Astrocyte of the cerebellum (primary cell): ENCODE measurements at places on chromosomes 2 and 18.

DNA sequence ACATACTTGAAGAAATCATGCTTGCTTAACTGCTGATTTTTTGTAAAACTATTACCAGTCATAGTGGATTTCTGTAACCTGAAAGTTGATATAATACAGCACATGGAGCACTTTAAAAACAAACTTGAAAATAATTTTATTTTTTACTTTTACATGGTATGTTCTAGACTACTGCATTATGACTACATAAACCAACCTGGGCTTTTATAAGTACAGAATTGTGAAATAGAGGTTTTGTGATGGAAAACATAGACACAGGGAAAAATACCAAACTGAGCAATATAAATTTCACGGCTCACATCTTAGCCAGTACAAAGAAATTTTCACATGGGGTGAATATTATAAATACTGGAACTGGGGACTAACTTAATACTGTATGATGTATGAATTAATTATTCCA, 59.3 kb upstream of the CTIF start:
- no peak for DNase-seq

GRCh38 chr2:19224011-19224410, 134.4 kb downstream of the OSR1 start:
- DNase-seq = no peak

DNA sequence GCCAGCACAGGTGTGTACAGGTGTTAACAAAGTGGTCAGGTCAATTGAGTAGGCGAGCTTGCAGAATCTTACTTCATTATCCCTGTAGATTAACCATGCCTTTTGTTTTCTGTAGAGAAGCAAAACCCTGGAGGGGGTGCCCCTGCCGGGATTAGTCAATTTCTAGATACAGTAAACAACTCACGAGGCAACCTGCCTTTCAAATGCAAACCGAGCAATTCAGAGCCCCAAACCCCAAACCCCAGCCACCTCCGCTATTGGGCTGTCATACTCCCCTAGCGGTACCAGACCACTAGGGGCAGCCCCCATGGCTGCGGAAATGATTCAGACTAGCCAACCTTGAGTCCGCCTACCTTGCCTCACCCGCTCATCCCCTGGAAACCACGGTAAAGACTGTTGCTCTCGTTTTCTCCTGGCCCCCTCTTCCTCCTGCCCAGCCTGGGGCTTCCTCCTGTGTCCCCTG, 61.4 kb upstream of the KIF5C start:
- no peak for DNase-seq

GRCh38 chr2:169372561-169372960, 10.2 kb upstream of the LRP2 start:
- no peak for DNase-seq

GRCh38 chr18:12121175-12122042, 27.8 kb downstream of the ANKRD62 start:
- DNase-seq = no peak

GRCh38 chr2:106197878-106198277, 3.8 kb upstream of the UXS1 start:
- DNase-seq = peak; percentile 91

DNA sequence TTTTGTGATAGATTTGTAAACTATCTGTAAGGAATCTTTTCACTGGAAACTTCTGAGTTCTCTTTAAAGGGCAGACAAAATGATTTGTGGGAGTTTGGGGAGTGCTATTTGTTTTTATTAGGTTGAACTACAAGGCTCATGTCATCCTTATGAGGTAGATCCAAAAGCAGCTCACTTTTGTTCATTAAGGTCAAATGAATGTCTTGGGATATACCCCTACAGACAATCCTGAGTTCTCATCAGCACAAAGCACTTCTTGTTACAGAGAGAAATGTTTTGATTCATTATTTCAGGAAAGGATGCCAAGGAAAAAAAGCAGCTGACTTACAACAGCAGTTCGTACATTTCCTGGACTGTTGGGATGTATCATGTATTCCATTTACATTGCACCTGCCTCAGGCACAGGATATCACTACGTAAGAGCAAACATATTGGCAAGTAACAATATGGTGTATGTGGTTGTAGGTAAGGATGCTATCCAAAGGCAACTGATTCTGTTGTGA, 68.9 kb downstream of the DCC start:
- no peak for DNase-seq

DNA sequence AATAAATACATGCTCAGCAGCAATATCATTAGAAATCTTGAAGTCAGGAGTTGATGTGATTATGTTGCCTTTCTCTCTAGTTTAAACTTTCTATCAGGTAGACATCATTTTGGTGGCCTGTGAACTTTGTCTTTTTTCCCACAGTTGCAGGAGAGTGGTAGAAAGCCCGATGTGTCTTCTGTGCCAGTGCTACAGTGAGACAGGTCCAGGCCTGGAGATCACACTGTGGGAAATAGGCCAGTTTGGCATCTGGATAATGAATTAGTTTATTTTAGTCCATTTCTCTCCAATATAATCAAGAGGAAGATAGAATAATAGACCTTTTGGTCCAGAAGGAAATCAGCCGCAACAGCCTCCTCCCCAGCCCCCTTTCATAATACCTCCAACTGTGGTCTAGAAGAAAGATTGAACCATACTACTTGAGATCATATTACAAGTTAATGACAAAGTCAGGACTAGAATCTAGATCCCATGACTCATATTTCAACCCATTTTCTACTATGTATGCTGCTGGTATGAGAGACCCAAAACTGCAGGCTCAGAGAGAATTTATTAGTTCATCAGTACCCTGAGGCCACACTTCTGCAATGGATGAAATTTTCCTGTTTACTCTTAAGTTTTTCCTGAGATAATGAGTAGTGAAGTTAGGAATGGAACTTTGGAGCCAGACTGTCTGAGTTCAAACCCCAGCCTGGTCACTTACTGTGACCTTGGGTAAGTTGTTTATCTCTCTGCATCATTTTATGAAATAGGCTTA, 20.6 kb downstream of the KCMF1 start:
- no peak for DNase-seq

DNA sequence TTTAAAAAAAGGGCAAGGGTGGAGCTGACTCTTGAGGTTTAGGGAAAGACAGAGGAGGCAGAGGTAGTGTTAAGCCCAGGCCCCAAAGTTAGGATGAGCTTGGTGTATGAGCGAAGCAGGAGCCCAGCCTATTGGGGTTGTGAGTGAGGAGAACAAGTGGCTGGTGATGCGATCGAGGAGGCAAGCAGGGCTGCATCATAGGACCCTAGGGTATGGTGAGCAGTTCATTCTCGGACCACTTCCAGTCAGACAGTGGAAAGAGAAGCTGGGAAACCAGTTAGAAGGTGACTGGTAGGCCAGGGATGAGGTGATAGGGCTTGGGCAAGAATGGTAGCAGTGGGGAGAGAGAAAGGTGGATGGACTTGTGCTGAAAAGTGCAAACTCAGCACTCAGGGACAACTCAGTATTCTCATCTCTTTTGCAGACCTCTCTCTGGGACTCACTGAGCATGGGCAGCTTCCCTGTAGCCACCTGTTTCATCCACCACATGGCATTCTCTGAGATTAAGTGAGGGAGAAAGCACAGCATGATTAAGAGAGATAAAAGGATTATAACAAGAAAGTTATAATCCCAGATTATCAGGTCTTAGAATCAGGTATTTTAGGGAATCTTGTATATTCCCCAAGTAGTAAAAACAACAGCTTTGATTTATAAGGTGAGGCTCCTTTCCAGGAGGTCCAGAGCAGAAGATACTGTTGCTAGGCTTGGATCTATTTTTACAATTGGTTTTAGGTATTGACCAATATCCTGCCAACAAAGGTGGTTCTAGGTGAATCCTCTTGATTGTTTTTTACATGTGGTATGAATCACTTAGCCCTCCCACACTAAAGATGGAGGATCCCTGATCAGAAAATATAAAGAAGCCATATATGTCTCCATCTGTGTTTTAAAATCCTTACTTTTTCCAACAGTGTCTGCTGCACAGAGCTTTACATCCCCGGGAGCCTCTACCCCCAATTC, 38.3 kb downstream of the XRCC5 start:
- no peak for DNase-seq

GRCh38 chr2:78686625-78687153, 338.8 kb upstream of the REG3G start:
- no peak for DNase-seq

- no peak for DNase-seq
These were observed 841.6 kb upstream of the SLC39A10 start for GRCh38 chr2:194815475-194815874.

GRCh38 chr2:107072150-107072940, 186.4 kb upstream of the ST6GAL2 start:
- no peak for DNase-seq

DNA sequence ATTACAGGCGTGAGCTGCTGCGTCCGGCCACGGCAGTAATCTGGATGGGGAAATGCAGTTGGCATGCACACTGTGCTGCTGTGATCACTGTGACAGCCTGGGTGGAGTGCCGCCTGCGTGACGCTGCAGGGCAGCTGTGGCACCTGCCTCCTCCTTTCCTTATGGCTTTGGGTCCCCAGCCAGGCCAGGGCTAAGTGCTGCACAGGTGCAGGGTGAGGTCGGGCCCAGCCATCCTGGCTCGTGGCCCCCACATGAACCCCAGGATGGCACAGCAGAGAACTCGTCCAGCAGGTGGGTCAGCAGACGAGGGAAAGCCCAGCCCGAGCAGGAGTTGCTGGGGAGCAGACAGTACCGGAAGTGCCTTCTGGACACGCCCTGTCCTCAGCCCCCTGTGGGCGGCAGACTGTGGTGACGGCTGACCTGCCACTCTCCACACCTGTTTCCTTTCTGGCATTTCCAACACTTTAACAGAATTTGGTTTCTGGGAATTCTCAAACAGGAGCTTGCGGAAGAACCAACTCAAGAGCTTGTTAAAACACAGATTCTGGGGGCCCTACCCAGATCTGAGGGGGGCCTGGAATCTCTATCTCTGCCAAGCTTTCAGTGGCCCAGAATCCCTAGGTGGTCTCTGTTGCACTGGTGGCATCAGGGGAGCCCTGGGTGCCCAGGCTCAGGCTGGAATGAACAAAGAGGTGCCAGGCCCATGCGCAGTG, 16.9 kb downstream of the HS1BP3 start:
- DNase-seq = no peak

DNA sequence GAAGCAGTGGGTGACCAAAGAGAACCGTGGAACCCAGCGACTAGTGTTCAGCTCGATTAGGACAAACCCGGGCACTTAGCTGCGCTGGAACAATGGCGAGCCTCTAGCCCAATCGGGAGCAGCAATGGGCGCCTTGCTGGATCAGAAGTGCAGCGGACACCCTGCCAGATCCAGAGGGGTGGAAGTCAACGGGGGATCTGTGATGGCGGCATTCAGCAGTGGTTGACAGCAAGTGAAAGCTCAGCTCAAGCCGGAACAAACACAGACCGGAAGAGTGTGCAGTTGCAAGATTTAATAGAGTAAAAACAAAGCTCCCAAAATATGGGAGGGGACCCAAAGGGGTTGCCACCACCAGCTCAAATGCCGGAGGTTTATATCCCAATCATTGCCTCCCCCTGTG, 478.7 kb upstream of the REG3G start:
- DNase-seq = no peak

DNA sequence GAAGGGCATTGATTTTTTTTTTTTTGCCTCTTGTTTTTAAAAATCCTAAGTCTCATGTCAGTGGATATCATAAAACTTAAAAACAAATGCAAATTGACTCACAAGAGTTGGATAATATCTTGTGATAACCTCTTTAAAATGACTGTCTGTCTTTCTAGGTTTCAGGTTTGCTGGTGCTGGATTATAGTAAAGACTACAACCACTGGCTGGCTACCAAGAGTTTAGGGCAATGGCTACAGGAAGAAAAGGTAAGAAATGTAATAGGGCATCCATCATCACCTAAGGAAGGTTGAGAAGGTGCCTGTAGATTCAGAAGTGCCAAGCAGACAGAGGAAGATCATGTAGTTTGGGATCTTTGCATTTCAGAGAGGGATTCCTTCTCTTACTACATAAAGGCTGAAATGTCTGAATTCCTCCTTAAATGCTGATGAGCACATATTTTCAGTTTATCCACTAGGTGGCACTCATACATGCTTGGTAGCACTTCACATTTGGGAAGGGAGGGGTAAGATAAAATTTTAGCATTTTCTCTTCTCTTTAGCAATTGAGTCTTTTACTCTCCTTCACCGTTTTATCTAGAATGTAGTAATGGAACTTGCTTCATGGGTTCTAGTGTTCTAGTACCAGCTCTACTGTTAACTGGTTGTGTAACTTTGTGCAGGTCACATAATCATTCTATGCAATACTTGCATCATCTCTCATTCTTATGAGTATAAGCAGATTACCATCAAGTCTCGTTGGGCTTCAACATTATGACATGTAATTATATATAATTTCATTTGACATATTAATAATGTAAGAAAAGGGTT, 21.1 kb downstream of the CPS1 start:
- DNase-seq = peak; percentile 20

DNA sequence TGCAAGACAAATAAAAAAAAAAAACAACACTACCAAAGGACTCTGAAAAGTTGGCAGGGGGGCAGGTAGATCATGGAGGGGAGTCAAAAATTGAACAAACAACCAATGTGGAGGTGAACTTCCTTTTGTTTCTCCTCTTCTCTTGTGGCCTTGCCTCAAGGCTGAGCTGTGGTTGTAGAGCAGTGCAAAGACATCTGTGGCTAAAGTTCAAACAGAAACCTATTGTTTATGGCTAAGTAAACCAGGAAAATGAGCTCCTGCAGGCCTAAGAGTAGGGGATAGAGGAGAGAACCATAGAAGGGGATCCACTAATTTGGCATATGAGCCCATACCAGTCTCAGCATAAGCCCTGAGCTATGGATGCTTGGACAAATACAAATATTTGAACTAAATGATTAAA, 40.2 kb upstream of the EGR4 start:
- DNase-seq = no peak

- peak; percentile 23 for DNase-seq
These were observed 402.5 kb upstream of the SPRED2 start for GRCh38 chr2:65834771-65835475.

GRCh38 chr2:197946562-197946961, 142.2 kb downstream of the PLCL1 start:
- DNase-seq = peak; percentile 40

- DNase-seq = no peak
These were observed at the start of gene ABHD1 for GRCh38 chr2:27123302-27124150. TSS of gene ABHD1 (plus strand) at chr2:27123815. CDS start at chr2:27123949, 134 bp downstream.

GRCh38 chr2:70643715-70644114, 90.1 kb upstream of the TGFA start:
- DNase-seq = no peak

DNA sequence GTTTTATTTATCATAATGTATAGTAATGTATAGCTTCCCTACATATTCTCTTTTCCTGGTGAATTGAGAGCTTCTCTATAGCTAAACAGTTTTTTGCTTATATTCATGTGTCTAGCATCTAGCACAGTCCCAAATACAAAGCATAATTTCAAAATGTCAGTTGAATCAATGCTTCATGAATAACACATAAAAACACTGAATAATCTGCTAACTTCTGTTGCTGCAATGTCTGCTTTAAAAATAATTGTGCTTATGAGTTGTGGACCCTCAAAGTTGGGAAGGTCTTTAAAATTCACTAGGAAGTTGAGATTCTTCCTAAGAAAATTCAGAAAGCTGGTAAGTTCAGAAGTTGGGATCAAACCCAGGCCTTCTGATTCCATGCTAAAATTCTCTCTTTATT, 600.9 kb upstream of the FAM98A start:
- DNase-seq = no peak
